ENCODE measurements at places on chromosomes 12 and 14.

GRCh38 chr14:30387871-30388270 lies 171.1 kb upstream of the G2E3 start:
- no peak for DNase-seq

- DNase-seq: no peak
Measured at GRCh38 chr14:69423279-69423678, 24.8 kb downstream of the SLC39A9 start.

DNA sequence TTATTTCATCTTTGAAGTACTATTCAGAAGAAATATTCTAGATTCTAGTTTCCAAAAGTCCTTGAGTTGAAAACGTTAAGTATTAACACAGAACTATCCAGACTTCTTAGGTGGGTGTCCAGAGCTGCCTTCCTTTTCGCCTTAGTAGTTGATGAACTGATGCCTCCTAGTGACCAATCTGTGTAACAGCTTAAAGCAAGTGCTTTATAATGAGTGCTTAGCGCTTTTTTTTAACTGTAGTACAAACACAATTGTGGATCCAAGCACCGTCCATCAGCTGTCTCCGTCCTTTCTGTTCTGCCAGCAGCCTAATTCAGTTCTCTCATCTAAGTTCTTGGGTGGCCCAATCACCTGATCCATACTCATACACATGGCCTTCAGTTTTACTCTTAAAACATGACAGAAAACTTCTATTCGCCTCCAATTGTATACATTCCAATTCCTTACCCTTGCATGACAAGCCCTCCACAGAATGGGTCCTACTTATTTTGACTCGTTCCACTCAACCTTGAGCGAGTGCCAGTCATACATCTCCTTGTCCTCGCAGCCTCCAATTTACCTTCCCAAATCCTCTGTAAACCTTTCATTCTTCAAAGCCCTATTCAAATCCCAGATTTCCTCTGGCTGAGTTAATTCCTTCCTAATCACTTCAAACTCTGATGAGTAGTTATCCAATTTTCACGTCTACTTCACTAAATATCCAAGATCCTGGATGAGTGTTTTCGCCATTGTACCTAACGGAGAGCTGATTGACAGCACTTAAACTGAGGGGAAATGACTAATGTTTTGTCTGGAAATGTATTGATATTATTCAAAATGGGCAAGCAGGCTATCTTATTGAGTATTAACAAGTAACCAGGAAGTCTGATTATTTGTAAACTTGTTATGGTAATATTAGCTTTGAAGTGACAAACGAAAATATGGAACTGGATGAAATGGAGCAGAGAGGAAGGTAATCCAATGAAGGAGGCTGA lies 5.8 kb upstream of the PHLDA1 start:
- DNase-seq: no peak

DNA sequence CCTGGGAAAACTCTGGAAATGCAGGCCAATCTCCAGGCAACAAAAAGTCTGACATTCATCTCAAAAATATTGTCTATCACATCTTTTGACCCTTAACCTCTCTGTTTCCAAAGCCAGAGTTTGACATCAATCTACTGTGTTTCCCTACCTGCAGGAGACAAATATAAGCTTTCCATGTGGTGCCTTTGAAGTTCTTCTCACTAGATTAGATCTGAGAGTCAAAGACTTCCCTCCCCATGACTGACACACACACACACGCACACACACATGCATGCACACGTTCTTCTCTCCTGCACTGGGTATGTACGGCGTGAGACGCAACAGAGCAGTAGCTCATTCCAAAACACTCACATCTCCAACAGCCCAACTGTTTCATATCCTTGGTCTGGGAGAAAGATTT lies 8.1 kb upstream of the ITPR2 start:
- no peak for DNase-seq

GRCh38 chr14:77139022-77139421 lies 2.6 kb downstream of the ZDHHC22 start:
- DNase-seq: no peak

GRCh38 chr14:32913725-32914124 lies 25.0 kb upstream of the NPAS3 start:
- DNase-seq: no peak

GRCh38 chr12:49336645-49337584 lies at the start of gene C1QL4:
C1QL4 (minus strand) TSS chr12:49337188; CDS start chr12:49336477, 711 bp downstream.
- DNase-seq: peak; percentile 18

Data from C1 segment of cervical spinal cord (tissue), 14 donors.